CD4-positive, alpha-beta T cell (primary cell): ENCODE measurements at places on chromosomes 12 and 14. TPM values are rescaled to one million over a fixed set of nuclear protein-coding genes. Genes with fewer than 3 reads are reported as not detected.

The GPD1 gene
- total RNA-seq, result 0.47 TPM

DNA sequence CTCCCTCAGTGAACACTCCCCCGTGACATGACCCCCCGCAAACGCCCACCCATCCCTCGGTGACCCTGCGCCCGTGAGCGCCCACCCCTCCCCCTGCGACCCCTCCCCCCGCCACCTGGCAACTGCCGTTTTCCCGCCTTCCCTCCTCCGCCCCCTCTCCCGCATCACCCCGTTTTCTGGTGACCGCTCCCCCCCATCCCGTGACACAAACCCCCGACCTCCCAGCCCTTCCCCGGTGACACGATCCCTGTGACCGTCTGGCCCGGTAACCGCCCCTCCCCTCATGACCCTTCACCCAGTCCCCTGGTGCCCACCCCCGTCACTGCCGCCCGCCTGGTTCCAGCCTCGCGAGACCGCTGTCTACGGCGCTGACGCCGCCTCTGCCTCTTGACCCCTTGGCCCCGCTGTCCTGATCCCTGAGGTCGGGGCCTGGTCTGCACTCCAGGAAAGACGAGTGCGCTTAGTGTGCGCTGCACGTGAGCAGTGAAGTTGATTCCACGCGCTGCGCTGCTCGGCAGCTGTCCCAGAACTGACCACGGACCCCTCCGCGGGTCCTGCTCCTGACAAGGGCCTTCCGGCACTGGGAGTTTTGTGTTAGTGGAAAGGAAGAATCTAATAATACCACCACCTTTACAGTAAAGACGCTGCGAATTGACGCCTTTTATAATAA is 59.4 kb downstream of the DDX51 start:
- no peak for DNase-seq

DNA sequence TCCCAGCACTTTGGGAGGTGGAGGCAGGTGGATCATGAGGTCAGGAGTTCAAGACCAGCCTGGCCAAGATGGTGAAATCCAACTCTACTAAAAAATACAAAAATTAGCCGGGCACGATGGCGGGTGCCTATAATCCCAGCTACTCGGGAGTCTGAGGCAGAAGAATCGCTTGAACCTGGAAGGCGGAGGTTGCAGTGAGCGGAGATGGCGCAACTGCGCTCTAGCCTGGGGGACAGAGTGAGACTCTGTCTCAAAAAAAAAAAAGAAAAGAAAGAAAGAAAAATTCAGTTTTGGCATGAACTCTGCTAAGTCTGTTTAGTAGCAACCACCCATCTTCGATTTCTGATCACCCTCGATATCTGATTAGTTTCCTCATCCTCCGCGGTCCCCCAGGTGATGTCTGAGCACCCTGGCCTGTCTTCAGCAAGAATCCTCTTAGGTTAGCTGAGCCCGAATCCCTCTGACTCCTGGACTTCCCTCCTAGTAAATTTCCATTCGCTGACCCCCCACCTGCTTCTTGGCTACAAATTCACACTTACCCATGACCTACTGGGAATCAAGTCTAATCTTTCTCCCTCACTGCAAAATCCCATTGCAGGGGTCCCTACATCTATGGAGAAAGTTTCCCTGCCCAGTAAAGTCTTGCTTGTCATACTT is 879 bp upstream of the HSPB8 start:
- no peak for DNase-seq

DNA sequence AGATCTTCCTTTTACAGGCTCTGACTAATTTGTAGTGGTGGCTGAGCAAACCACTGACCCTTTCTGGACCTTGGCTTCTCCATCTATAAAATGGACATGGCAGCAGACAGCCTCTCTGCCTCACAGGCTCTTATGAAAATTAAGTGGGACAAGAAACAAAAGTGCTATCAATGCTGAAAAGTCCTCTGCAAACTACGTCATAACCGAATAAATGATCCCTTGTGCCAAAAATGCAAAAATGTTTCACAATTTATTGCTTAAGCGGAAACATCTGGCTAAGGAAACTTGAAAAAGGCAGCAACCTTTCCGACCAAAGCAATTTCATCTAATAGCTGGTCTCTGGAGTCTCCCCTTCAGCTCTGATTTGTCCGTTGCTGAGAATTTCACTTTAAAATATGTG is 108.5 kb upstream of the PLXNC1 start:
- no peak for DNase-seq

- no peak for DNase-seq
Measured at GRCh38 chr12:23350808-23351207, 598.7 kb downstream of the SOX5 start.

GRCh38 chr12:78407722-78408121 is 456.9 kb upstream of the SYT1 start:
- no peak for DNase-seq

- DNase-seq, result no peak
Measured at GRCh38 chr12:4829793-4830162, 79.9 kb upstream of the KCNA1 start.

DNA sequence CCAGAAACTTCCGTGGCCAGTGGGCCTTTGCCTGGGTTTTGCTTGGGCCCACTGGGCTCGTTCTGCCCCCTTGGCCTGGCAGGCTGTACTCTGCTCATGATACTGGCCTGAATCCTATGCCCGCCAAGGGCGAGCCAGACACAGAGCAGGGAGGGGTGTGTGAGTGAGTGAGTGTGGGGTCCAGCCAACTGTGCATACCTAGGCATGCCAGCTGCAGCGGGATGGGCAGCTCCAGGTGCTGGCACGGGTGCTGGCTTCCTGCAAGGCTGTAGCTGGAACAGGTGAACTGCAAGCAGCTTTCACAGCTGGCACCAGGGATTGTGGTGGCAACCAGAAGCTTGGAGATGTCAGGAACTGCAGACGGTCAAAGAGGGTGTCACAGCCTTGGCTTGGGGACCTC is 1276.4 kb downstream of the SLC16A7 start:
- no peak for DNase-seq

DNA sequence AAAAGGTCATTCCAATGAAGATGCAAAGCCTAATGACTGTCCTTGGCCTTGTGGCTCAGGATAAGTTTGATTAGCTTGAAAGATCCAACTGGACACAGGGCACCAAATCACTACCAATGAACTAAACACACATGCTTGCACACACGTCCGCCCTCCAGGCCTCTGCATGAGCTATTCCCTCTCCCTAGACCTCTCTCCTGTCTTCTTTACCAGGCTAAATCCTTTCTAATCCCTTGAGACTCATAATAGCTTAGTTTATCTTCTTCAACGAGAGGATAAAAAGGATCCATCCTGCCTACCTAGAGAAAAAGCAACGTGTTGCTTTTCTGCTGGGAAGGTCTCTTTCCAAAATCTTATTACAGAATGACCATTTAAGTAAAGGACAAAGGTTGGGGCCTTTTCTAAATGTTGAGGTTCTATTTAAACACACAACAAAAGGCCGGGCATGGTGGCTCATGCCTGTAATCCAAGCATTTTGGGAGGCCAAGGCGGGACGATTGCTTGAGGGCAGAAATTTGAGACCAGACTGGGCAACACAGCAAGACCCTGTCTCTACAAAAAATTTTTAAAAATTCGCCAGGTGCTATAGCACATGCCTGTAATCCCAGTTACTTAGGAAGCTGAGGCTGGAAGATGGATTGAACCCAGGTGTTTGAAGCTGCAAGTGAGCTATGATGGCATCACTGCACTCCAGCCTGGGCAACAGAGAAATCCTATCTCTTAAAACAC is 22.4 kb downstream of the PXN start:
- DNase-seq, result no peak

DNA sequence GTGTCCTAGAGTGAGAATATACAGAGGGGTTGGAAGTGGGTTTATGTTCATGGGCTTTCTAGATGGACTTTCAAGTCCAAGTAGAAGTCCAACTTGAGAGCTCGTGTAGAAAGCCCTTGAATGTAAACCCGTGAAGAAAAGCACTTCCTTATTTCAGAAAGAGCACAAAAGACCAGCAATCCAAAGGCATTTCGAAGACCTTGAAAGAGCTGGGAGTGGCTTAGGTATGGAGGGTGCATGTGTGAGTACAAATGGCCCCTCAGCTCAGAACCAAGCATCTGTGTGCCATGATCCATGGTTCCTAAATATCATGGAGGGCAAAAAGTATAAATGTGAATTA is 160.7 kb downstream of the ETV6 start:
- DNase-seq, result no peak

DNA sequence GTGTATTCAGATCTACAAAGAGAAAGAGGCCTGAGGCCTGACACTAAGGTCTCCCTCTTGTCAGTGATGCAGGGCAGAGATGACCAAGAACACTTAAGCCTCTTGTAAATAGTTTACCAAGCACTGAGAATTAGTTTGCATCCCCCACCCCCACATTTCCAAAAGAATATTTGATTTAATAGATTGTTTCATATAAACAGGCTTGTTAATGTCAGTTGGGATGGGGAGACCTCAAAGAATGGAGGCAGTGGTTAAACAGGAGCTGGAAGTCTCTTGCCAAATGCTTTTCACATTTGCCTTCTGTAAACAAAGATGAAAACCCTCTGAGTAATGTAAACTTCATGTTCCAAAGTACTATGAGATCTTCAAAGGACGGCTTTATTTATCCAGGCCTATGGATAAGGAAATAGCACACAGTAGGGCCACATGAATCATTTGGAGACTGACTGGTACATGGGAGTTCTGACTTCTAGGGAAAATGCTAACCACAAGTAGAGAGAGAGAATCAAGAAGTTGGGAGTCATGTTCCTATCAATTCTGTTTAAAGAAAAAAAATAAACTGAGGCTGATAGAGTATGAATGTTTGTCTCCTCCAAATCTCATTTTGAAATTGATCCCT is 234.7 kb downstream of the ANO2 start:
- no peak for DNase-seq

The KRT6C gene
- total RNA-seq, result not detected

The ABCD2 gene
- 2.2 TPM for total RNA-seq

DNA sequence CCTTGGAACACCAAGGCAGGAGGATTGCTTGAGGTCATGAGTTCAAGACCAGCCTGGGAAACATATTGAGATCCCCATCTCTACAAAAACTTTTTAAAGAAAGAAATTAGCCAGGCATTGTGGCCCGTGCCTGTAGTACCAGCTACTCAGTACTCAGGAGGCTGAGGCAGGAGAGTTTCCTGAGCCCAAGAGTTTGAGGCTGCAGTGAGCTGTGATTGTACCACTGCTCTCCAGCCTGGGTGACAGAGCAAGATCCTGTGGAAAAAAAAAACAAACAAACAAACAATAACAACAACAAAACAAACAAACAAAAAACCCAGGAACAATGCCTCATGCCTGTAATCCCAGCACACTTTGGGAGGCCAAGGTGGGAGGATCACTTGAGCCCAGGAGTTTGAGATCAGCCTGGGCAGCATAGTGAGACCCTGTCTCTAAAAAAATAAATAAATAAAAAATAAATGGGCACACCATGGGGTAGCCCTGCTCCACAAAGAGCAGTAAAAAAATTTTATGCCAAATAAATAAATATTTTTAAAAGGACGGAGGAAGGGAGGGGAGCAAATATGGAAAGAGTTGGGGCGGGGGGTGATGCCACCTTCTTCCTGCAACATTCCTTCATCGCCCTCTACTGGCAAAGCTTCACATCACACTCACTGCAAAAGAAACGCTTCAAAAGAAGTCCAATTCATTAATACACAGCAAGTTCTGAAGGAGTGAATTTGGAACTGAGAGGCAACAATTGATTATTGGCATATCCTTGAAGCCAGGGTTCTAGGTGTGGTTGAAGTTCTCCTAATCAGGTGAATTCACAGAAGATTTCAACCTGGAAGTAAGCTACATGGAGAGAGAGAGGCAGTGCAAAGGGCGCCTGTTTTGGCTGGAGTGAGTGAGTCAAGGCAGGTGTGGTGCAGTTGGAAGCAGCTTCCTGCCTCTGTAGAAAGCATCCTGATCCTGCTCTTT is 8.8 kb upstream of the GNPTAB start:
- peak; percentile 78 for DNase-seq

- DNase-seq, result no peak
Measured at GRCh38 chr12:123152833-123153232, 1.9 kb upstream of the PITPNM2 start.

DNA sequence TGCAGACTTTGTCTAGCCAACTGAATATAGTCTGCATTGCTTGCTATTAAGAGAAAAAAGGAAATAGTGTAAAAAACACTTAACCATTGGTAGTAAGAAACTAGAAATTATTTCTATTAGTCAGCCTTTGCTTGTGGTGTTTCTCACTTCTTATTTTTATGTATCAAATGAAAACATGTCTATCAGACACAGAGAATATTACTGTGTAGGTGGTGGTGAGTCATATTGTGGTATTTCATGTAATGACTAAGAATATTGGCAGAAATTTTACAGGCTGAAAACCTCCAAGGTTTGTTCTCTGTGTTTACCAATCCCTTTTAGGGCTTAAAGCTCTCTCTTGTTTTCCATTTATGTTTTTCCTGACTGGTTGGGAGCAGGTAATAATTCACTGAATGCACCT is 87.2 kb downstream of the DAAM1 start:
- DNase-seq, result no peak

DNA sequence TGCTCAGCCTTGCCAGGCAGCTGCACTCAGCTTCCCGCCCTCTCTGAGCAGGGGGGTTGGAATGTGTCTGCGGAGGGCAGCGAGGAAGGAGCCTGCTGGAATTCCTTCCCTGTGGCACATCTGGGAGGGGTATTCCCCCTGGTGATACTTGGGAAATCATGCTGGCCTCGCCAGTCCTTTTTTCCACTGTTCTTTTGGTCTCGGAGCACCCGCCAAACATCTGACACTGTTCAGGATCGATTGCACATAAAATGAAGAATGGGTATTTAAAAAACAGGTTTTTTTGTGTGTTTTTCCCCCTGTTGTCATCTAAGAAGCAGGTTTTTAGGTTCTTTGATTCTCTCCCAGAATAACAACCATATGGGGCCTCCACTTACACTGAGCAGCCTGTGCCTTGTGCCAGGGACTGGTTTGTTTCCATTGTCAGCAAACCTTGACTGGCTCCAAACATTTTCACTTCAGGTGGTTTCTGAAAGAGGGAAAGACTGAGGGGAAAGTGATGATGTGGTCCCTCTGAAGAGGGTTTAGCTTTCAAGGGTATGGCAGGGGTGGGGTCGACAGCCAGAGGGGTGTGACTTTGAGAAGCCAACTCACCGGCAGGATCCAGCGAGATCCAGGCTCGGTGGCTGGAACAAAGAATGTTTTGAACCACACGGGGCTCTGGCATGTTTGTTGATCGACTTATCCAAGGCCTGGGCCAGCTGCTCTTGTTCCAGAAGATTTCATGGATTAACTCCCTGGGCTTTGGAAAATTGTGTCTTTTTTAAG is 215.1 kb downstream of the CACNA1C start:
- no peak for DNase-seq

- DNase-seq, result no peak
Measured at GRCh38 chr14:56687123-56687522, 107.5 kb downstream of the TMEM260 start.

- DNase-seq, result no peak
Measured at GRCh38 chr14:105201156-105201924, 20.2 kb upstream of the NUDT14 start.

The HSPA2 gene
- total RNA-seq, result 1.9 TPM

DNA sequence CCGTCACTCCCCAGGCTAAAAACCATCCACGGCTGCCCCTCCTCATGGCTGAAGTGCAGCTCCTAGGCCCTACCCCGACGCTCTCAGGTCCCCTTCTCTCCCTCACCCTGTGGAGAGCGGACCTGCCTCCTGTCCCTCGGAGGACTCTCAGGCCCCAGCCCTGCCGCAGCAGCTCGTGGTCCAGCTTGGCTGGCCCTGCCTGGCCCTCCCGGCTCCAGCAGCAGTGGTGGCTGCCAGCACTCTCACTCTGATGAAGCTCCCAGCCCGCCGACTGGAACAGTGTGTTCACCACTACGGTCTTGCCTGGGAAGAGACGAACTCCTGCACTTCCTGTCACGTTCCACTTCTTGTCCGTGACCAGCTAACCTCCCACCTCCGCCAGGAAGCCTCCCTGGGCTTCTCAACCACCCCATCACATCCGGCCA is 11.1 kb downstream of the BAG5 start:
- DNase-seq, result no peak

The DHRS2 gene
- total RNA-seq, result not detected

GRCh38 chr12:39301422-39301821 is 141.5 kb downstream of the KIF21A start:
- DNase-seq, result no peak

The LRRC9 gene
- not detected for total RNA-seq
